ENCODE measurements at places on chromosomes 6 and 20.

GRCh38 chr6:29926413-29927274 lies 15.7 kb upstream of the HLA-A start:
- peak; percentile 50 for DNase-seq

DNA sequence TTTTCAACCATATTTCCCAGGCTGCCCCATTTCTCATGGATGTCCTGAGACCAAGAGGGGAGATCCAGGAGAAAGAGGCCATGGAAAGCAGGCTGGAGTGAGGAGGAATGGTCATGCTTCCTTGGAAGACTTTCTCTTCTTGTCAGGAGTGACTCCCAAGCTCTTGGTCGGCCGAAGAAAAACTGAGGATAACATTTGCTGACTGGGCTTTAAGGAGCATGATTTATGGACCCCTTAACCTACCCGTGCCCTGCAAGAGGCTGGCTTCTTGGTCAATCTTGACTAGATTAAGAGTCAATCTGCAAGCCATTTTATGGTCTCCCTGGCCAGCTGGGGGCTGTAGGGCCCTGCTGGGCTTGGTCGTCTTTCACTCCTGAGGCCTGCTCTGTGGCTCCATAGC lies 22.8 kb downstream of the ADGRF4 start:
- DNase-seq = no peak

- DNase-seq = no peak
Measured at GRCh38 chr6:34953061-34954025, 64.3 kb downstream of the ANKS1A start.

DNA sequence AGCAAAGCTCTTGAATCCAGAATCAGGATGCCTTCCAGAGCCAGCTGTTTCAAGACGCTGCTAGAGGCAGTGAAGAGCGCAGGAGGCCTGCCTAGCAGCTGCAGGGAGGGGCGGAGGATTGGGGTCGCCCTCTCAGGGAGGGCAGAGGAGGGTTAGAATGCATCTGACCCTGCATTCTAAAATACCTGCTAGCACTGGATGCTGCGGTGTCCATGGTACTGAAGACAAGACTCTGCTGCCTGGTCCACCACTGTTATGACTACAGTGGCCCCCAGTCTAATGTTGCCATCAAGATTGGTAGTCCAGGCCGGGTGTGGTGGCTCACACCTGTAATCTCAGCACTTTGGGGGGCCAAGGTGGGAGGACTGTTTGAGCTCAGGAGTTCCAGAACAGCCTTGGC lies 193.7 kb upstream of the PROKR2 start:
- DNase-seq = no peak

DNA sequence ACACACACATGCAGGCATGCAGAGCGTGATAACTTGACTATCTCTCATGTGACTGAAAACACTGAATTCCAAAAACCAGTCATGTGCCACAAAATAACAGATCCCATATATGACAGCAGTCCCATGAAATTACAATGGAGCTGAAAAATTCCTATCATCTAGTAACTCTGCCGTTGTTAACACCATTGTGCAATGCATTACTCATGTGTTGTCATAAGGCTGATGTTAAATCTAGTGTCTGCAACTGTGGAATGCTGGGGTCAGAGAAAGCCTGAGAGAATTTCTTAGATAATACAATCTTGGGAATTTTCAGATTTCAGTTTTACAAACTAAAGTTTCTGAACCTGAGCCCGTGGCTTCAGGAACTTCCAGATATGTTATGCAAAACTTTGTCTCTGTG lies 70.2 kb downstream of the LYRM4 start:
- no peak for DNase-seq

DNA sequence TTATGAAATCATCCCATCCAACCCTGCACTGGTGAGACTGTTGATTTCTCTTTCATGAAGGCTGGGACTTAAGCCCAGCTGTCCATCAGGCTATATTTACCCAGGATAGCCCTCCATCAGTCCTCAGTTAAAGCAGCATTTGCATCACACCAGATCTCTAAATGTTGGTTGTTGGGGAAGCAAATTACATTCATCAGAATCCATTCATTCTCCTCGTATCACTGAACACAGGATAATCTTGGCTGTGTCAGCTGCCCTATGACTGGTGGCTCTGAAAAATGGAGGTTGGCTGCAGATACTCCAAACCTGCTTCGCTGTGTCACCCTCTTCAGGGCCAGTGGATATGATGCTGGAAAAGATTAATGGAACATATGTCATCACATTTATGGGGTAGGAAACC lies 718.3 kb downstream of the KIF16B start:
- DNase-seq = no peak

DNA sequence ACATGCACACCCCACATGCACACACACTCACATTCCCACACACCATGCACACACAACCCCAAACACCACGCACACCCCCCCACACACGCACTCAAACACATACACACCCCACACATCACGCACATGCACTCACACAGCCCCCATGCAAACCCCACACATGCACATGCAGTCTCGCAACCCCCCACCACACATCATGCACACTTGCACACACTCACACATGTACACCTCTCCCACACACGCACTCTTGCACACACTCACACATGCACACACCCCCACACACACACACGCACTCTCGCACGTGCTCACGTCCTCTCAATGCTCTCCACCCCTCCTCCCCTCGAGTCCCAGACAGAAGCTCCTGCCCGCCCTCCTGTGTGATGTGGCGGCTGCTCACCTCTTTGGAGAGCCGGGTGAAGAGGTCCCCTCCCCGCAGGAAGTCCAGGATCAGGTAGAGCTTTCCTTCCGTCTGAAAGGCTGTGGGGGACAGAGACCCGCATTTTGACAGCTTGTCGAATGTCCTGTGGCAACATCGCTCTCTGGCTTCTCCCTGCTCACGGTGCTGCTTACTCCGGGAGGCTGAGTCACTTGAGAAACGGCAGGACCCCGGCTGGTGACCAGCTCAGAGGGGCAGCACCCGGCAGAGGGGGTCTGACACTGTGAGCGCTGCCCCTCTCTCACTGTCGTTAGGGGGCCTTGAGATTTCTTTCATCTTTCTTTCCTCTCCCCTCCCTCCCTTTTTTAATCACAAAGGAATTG lies 78.5 kb downstream of the RAMACL start:
- DNase-seq = no peak

DNA sequence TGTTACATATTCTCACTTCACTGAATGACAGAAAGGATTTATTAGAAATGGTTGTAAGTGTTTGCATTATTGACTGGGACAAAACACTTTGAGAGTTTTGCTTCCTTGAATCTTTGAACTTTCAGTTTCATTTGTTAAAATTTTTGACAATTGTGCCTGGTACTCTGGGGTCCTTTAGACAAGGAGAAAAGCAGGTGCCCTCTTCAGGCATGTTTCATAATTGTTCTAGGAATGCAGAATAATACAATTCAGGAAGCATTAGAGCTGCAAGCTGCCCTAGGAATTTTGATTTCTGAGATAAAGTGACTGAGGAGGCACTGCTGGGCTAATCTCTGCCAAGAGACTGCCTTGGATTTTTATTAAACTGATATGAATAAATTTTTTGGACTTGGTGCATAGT lies 49.7 kb downstream of the TOP1 start:
- DNase-seq = no peak

- no peak for DNase-seq
Measured at GRCh38 chr20:36421641-36422040, 115.5 kb downstream of the DLGAP4 start.

GRCh38 chr20:36847009-36847709 lies 28.8 kb upstream of the TLDC2 start:
- DNase-seq = no peak

DNA sequence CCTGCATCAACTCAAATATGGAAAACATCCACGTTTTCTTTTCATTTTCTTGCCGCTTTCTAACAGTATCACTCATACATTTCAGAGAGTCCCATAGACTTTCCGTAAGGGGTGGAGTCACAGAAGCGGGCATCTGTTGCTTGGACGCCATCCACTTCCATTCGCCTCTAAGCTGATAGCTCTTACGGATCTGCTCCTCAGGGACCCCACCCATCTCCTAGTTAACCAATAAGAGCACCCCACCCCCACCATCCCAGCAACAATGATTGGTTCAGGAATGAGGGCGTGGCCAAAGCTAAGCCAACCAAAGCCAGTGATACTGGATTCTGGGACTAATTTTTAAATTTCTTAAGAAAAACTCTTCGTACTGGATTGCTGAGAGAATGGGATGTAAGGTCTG lies 42.4 kb downstream of the SLC2A10 start:
- no peak for DNase-seq

GRCh38 chr6:161135695-161136591 lies 137.9 kb downstream of the AGPAT4 start:
- no peak for DNase-seq

DNA sequence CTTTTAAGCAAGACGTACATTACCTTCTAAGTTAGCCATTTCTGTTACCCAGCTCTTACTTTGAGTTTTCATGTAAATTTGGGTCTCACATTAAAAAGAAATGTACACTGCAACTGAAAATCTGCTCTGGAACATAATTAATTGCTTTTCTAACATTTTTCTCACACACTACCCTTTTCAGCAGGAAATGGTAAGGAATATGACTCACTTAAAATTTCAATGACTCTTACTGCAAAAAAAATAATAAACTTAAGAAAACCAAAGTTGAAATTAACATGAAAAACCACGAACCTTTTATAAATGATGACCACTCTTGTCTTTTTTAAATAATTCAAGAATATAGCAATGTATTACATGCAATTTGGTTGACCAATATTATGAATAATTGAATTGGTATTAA lies 1.3 kb downstream of the CGA start:
- DNase-seq = no peak

GRCh38 chr6:11637266-11637665 lies 99.7 kb downstream of the TMEM170B start:
- DNase-seq = no peak

DNA sequence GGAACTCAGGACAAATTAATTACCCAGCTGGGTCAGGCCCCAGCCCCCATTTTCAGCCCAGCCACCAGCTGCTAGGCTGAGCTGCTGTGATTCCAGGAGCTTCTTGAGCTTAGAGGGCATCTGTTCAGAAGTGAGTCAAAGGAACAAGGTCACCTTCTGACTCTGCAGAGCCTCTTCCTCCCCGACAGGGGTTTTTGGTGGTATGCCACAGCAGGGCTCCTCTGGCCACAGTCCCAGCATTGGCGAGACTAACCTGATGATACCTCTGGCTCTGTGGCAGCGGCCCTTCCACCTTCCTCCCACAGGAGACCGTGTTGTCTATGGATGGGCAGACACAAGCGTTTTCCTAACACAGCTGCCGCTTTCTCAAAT lies 39.7 kb downstream of the ZC3H12D start:
- DNase-seq = no peak

DNA sequence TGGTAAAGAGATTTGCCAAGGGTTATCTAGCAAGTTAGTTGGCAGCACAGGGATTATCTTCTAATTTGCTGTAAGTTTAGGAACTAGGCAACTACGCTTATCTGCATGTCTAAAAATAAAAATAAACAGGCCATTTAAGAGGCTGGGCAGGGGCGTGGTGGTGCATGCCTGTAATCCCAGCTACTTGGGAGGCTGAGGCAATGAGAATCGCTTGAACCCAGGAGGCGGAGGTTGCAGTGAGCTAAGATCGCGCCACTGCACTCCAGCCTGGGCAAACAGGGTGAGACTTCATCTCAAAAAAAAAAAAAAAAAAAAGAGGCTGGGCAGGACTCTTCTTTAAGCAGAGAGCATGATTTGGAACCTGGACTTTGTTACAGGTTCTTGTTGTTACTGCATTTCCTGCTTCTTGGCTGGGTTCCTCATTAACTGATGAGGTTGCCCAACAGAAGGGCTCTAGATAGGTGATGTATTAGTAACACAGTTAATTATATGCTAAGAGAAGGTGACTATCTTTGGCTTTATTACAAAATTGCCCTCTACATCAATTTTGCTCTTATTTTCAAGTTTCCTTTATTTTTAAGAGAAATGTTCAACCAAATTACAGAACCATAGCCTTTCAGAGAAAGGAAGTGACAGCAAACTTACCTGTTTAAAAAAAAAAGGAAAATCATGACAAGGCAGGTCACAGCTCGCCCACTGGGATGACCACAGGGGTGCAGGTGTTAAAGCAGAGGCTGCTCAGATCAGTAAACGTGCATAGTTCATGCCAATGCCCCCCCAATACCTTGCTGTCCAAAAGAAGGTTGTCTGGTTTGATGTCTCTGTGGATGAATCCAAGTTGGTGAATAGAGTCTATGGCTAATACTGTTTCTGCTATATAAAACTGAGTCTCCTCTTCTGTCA lies 32.5 kb downstream of the STK38 start:
- DNase-seq = no peak

GRCh38 chr6:5202206-5202605 lies 58.5 kb downstream of the LYRM4 start:
- no peak for DNase-seq
